ENCODE measurements at places on chromosomes 5 and 9. TPM values are rescaled to one million over a fixed set of nuclear protein-coding genes. Genes with fewer than 3 reads are reported as not detected.

DNA sequence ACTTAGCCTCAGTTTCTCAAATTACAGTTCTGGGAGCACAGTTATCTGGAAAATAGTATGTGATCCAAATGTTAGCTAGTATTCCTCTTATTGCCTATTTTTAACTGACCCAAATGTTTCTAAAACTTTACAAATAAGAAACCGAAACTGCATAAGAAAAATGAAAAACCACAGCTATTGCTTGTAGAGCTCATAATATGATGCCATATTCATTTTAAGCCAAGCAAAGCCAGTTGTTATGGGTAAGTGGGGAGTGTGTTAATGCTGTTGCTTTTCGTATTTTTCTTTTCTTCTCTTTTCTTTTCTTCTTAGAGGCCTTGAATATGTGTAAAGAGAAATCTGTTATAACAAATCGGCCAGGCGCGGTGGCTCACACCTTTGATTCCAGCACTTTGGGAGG, 447.4 kb upstream of the TUSC1 start:
- DNase-seq = no peak

GRCh38 chr5:175281714-175282113, 162.3 kb downstream of the DRD1 start:
- no peak for DNase-seq

- DNase-seq = no peak
Observed at GRCh38 chr9:111064160-111064837, 26.0 kb upstream of the LPAR1 start.

GRCh38 chr9:22112870-22113821, 104.0 kb upstream of the CDKN2B start:
- no peak for DNase-seq

- peak; percentile 44 for DNase-seq
Observed at GRCh38 chr9:20990867-20991266, 40.6 kb downstream of the HACD4 start.

- DNase-seq = no peak
Observed at GRCh38 chr5:105475401-105475800, 1912.8 kb upstream of the NUDT12 start.

DNA sequence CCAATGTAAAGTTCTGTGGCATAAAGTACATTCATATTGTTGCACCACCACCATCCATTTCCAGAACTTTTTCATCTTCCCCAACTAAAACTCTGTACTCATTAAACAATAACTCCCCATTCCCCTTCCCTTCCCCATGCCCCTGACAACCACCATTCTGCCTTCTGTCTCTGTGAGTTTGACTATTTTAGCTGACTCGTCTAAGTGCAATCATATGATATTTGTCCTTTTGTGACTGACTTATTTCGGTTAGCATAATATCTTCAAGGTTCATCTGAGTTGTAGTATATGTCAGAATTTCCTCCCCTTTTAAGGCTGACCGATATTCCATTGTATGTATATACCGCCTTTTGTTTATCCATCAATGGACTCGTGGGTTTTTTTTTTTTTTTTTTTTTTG, 29.0 kb upstream of the SMU1 start:
- no peak for DNase-seq

DNA sequence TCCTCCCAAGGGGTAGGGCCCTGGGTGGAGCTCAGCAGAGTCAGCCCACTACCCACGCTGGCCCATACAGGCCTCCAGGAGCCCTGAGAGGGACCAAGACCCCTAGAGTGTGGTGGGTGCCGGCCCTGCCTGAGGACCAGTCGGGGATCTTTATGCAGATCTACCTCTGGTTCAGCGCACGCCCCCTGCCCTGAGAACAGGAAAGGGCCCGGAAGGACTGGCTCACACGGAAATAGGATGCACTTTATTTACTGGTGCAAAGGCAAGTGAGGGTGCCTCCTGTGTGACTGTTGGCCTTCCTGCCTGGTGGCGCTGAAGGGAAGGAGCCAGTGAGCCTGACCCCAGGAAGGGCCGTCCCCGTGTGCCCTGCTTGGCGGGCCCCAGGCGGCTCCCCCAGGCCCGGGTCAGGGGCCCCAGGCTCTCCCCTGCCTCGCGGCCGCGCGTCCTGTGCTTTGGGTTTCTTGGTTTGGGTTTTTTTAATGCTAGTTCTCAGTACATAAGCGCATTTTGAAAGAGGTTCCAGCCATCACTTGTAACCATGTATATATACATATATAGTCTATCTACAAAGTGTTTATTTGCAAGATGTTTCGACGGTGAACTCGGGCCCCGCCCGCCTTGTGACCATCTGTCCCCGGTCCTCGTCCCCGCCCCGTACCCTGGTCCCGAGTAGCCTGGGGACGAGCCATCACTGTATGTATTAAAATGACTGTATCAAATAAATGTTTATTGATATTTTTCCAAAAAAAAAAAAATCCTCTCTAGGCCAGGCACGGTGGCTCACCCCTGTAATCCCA, 76.4 kb upstream of the ROR2 start:
- no peak for DNase-seq

DNA sequence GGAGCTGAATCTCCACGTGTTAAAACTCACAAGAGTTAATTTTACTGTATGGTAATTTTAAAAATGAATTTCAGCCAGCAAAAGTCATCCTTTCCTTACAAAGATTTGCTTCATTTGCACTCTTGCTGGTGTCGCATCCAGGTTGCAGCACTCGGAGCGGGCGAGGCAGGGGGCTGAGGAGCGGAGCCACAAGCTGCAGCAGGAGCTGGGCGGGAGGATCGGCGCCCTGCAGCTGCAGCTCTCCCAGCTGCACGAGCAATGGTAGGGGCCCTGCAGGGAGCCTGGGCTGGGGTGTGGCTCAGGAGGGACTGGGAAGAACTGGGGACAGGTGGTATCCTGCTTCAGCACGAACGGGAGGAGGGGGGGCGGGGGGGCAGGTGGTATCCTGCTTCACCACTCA, 27.1 kb downstream of the HNRNPH1 start:
- DNase-seq = no peak

DNA sequence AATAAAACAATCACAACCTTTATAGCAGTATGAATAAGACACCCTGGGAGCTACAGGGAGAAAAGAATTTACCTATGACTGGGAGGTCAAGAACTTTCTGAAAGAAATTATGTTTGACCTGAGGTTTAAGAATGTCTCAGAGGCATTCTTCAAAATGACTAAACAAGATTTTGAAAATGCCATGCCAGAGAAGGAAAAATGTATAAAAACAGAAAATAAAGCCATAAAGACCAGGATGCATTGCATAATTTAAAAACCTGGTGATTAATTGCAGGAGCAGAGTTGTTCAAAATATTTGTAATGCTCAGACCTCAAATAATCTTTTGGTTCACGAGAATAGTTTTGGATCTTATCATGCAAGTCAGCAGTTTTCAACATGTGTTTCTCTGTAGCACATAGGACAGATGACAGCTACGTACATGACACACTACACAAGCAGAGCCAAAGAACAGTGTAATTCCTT, 954.7 kb upstream of the ARRDC3 start:
- DNase-seq = no peak

NMUR2 gene
- not detected for total RNA-seq

GRCh38 chr9:133056533-133056932, 5.2 kb upstream of the CEL start:
- no peak for DNase-seq

DNA sequence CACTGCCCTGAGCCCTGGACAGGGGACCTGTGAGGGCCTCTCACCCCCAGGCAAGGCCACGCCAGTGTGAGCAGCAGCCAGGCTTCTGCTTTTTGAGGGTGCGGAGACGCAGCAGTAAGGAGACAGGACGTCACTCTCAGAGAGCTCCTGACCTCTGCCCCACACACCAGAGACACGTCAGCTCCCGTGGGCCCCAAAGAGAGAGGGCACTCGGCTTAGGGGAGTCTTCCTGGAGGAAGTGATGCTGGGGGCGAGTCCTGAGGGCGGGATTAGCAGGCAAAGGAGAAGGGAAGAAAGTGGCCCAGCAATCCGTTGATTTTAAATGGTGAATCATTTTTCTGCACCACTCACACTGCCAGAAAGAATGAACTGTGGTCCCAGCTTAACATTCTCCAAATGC, 24.0 kb upstream of the SLC9A3 start:
- no peak for DNase-seq

DNA sequence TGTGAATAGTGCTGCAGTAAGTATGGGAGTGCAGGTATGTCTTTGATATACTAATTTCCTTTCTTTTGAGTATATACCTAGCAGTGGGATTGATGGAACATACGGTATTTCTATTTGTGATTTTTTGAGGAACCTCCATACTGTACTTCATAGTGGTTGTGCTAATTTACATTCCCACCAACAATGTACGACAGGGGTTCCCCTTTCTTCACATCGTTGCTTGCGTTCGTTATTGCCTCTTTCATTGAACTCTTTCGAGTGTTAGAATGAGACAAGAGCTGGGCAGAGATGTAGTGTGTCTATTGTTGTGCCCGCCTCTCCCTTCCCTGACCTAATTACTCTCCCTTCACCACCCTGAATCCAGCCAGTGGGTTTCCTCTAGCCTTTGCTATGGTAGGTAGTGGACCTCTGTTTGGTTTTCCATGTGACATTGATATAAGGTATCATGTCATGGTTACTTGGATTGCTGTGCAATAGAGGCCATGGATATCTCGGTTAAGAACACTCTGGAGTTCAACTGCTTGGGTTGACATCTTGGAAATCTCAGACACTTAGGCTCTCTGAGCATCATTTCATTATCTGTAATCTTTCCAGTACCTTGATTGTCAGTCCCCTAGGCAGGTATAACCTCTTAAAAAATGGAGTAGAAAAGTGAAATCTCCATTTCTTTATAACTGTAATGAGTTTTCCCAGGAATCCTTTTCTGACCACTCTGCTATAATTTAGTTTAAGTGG, 19.5 kb downstream of the AOPEP start:
- DNase-seq = no peak

DNA sequence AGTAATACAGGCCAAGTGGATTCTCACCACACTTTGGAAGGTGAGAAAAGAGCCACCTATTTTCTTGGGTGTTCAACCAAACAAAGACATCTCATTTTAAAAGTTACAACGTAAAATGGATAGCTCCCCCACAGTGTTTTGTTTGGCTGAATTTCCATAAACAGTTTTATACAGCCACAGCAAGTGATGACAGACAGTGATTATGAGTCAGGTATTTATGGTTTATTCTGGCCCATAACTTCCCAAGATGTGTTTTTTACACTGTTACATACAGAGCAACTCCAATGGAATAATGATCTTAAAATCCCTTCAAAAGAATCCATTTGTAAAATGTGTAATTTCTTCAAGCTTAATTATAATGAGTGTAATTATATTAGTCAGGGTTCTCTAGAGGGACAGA, 421.3 kb downstream of the TLE1 start:
- DNase-seq = no peak

DNA sequence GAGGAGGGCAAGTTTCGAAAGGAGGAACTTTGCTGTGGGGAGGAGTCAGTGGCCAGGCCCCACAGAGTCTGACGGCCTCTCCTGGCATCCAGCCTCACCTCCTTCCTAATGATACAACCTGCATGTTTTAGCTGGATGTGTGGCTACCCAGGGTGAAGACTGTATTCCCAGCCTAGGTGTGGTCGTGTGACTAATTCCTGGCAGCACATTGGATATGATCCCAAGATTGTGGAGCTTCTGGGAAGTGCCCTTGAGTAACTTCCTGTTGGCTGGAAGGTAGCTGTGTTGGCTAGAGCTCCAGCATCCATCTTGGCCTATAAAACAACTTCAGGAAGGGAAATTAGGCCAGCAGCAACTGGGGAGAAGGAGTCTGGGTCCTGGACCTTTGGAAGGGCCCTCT, 19.0 kb upstream of the LPCAT1 start:
- no peak for DNase-seq

GRCh38 chr5:132639706-132640130, 18.3 kb upstream of the IL13 start:
- no peak for DNase-seq

- DNase-seq = no peak
Observed at GRCh38 chr5:96629774-96630173, 32.4 kb upstream of the CAST start.

DNA sequence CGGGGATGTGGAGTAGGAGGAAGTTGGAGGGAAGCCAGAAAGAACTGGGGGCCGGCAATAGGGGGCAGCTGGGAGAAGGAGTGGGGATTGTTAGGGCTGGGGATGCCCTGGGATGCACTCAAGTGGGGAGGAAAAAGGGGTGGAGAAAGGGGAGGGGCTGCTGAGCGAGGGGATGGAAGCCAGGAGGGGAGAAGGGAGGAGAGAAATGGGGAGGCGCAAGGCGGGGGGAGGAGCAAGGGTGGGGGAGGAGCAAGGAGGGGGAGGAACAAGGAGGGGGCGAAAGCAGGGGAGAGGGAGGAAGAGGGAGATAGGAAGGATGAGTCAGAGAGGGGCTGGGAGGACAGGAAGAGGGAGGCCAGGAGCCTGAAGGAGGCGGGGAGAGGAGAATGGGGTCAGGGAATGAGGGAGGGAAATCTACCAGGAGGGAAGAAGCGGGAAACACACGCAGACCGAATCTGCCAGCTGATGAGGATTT, 1.6 kb downstream of the IRX4 start:
- no peak for DNase-seq

GRCh38 chr5:167402671-167403070, 888.8 kb upstream of the WWC1 start:
- DNase-seq = no peak

DNA sequence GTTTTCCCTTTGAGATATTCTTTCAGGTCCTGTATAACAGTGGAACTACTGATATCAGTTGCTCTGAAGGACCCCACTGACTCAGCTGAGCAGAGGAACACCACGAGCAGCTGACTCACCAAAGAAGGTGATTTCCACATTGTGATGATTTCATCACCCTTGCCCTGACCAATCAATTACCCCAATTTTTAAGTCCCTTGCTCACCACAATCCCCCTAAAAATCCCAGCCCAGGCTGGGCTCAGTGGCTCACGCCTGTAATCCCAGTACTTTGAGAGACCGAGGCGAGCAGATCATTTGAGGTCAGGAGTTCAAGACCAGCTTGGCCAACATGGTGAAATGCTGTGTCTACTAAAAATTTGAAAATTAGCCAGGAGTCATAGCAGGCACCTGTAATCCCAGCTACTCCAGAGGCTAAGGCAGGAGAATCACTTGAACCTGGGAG, 125.3 kb upstream of the ABCA1 start:
- no peak for DNase-seq

GRCh38 chr5:130708754-130709153, 456.3 kb downstream of the HINT1 start:
- DNase-seq = no peak

GRCh38 chr9:89996773-89997172, 392.0 kb downstream of the GADD45G start:
- no peak for DNase-seq

GRCh38 chr5:86749841-86750240, 132.1 kb downstream of the COX7C start:
- no peak for DNase-seq

- DNase-seq = no peak
Observed at GRCh38 chr9:133788819-133789717, 50.9 kb upstream of the SARDH start.

All from tibial nerve (tissue), 4 donors.